Stimulated activated CD4-positive, alpha-beta T cell treated with anti-CD3 and anti-CD28 coated beads, Interleukin-1b, Interleukin-23, amount 100 ng/mL, for 4 hours (primary cell): ENCODE measurements at places on chromosomes 7 and 10.
A peak's percentile ranks its signal among the peaks of the same experiment; 100 is the strongest.

DNA sequence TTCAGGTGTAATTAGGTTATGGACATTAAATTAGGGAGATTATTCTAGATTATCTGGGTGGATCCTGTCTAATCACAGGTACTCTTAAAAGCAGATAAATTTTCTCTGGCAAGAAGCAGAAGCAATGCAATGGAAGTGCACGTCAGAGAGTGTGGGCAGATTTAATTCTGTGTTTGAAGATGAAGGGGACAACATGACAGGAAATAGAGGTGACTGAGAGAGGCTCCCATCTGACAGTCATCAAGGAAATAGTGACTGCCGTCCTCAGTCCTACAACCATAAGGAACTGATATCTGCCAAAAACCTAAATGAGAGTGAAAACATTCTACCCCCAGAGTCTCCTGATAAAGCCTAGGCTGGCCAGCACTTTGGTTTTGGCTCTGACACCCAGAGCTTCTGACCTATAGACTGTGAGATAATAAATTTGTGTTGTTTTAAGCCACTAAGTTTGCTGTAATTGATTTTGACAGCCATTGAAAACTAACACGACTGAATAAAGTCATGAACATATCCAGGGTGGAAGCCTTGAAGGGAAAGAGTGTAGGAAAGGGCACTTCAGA, 30.5 kb upstream of the DDX50 start:
- peak; percentile 1 for DNase-seq

GRCh38 chr10:127047878-127048238, 142.6 kb downstream of the DOCK1 start:
- DNase-seq, result no peak

DNA sequence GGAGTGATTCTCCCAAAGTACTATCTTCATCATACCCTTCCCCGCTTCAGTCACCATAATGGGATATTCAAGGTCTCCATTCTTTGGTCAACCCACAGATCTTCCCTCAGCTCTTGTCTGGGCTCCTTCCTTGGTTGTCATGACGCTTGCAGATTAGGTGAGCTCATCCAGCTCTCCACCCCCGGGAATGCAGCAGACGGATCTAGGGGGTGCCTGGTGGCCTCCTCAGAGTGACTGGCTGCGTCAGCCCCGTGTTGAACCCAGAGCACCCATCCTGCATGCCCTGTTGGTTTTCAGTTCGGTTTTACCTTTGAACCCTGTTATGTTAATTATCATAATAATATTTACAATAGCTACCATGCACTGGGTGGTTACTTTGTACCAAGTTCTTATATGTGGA, 6.4 kb downstream of the NEURL1 start:
- no peak for DNase-seq

GRCh38 chr10:119502618-119503155, 39.8 kb downstream of the RGS10 start:
- no peak for DNase-seq

GRCh38 chr7:102282465-102283362, 4.0 kb upstream of the SH2B2 start:
- no peak for DNase-seq

GRCh38 chr10:102246261-102246660, 929 bp downstream of the GBF1 start:
- no peak for DNase-seq

DNA sequence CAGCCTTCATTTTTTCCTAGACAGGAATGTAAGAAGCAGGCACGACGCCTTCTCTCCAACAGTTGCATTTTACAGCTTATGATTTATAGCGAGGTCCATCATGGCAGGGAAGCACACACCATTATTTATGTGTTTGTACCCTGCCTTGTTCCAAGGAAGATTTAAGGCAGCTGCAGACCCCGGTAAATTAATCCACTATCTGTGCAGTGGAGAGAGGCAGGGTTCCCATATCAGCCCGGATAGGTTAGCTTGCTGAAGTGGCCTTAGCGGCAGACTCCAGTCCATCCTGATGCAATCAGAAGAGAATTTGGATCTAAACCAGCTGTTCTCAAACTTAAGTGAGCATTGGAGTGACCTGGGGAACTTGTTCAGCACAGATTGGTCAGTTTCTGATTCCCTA, 359.4 kb downstream of the GALNT17 start:
- DNase-seq, result no peak

- no peak for DNase-seq
Measured at GRCh38 chr10:131694168-131694780, 206.5 kb upstream of the PPP2R2D start.

GRCh38 chr7:120995654-120996053, 7.1 kb downstream of the CPED1 start:
- no peak for DNase-seq

- DNase-seq, result no peak
Measured at GRCh38 chr10:37952926-37953325, 23.5 kb downstream of the ZNF25 start.
